ENCODE measurements at places on chromosomes 12 and 14.

GRCh38 chr14:74959596-74960180 lies 4.3 kb upstream of the PGF start:
- DNase-seq, result no peak

DNA sequence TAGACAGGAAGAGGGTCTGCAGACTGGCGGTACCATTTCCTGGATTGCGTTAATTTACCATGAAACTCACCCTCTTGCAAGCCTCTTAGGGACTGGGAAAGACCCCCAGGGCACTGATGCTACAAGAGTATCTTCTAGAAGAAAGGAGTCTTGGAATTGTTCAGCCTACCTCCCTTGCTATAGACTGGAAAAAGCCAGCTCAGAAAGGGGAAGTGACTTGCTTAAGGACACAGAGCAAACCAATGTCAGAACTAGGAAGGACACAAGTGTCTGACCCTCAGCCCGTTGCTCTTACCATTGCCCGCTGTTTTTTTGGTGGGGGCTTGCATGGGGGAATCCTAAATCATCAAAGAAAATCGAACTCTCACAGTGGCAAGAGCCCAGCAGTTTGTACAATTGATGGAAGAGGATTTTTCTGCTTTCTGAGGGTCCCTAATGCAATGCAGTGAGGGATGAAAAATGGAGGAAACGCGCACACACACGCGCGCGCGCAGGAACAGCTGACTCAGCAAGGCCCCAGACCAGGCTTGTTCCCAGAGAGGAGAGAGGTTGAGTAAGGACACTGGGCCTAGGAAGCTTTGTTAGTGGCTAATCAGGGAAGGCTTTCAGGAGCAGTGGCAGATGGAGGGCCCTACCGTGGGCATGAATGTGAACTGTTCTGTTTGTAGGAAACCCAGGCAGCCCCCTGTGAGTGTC lies 50.9 kb downstream of the RIN3 start:
- no peak for DNase-seq

DNA sequence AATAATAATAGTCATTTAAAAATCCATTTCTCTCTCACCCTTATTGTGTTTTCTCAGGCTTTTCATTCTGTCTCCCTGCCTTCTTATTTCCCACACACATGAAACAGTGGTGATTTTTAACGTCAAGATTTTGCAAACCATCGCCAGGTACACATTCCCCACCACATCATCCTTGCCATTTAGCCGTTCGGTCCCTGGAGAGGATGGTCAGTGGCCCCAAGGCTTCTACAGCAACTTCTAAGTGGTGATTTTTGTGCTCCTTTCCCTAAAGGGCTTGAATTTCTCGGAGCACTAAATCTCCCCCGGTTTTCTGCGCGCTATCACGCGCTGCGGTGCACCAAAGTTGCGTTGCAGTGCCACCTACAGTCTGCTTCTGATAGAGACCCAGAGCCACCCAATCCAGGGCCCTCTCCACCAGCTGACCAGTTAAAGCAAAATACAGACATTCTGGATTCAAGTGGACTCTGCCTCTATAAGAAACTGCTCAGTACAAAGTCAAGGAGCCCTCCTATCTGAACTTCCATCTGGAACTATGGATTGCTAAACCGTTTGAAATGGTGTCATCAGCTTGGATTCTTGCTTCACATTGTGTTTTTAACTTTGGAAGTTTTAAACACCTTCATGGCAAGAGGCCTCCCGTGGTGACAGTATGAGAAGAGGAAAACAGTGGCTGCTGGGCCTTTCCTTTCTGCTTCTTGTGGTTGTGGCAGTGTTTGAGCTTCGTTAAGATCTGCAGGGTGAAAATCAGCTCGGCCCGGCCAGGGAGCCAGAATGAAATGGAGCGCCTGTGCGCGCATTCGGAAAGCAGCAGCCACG lies 234.0 kb downstream of the SPTSSA start:
- peak; percentile 35 for DNase-seq

DNA sequence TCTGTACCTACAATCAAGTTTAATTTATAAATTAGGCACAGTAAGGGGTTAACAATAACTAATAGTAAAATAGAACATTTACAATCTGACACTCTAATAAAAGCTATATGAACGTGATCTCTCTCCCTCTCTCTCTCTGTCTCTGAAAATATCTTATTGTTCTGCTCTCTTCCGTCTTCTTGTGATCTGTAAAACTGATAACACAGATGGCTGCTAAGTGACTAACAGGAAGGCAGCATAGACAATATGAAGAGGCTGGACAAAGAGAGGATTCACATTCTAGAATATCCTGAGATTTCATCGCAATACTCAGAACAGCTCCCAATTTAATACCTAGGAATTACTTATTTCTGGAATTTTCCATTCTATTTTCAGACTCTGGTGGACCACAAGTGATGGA lies 827.2 kb downstream of the FLRT2 start:
- no peak for DNase-seq

GRCh38 chr14:89283327-89284060 lies 133.5 kb downstream of the FOXN3 start:
- DNase-seq, result no peak

DNA sequence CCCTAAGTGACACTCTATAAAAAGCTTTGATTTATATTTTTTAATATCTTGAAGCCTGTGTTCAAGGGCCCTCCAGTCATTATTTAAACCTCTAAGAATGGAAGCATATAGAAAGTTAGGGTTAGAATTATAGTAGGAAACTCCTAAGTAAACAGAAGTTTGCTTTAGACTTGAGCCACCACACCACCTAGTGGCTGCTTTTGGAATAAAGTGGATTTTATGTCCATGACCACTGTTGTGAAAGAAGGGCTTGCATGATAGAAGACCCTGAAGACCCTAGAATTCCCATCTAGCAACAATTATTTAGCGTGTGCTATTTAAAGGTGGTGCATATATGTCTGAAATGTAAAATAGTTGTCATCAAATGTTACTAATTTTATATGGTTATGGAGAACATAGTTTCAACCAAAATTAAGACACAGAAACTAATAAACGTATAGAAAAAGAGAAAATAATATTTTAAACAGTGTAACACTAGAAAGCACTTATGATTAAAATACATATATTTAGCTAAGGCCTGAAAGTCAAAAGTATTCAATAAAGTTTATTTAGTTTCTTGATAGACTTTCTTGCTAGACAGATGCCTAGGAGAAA lies 21.3 kb downstream of the LRRIQ1 start:
- DNase-seq, result no peak

GRCh38 chr14:104146651-104147345 lies 8.4 kb downstream of the KIF26A start:
- no peak for DNase-seq

- no peak for DNase-seq
These were observed 5.2 kb downstream of the ANO4 start for GRCh38 chr12:100799770-100800169.

- no peak for DNase-seq
These were observed 23.3 kb downstream of the PDZRN4 start for GRCh38 chr12:41211448-41211847.

- no peak for DNase-seq
These were observed 94.2 kb upstream of the FGD4 start for GRCh38 chr12:32305163-32305562.

- DNase-seq, result no peak
These were observed 2.6 kb downstream of the GPR162 start for GRCh38 chr12:6824085-6824775.

DNA sequence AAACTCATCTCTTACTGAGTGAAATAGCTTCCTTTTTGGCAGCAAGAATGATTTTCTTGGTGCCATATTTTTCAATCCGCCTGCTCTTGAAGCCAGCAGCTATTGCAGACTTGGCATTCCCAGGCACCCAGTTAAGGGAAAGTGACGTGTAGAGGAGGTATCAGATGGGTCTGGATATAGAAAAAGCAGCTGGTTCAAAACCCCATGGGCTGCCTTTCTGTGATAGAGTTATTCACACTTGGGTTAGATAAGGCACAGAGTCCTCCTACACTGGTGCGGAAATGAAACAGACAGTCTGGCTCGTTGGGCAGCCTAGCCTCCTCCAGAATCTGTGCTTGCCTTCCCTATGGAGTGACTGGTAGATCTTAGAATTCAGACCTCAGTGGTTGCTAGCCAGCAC lies 62.2 kb downstream of the PTPN11 start:
- DNase-seq, result no peak

- no peak for DNase-seq
These were observed 77.7 kb upstream of the SLC38A2 start for GRCh38 chr12:46450279-46450748.

- DNase-seq, result no peak
These were observed 58.7 kb downstream of the KTN1 start for GRCh38 chr14:55638665-55639064.

DNA sequence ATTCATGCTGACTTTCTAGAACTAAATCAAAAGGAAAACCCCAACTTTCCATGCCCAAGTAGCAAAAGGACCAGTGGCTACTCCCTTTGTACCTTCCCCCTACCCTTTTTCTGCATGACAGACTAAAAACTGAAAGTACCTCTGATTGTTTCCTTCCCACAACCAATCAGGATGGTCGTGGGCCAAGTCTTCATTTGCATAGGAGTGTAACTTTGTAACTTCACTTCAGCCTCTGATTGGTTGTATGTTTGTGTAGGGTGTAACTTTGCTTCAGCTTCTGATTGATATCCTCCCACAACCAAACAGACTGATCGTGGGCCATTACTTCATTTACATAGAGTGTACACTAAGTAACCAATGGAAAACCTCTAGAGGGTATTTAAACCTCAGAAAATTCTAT lies 96.5 kb downstream of the DENND5B start:
- no peak for DNase-seq

DNA sequence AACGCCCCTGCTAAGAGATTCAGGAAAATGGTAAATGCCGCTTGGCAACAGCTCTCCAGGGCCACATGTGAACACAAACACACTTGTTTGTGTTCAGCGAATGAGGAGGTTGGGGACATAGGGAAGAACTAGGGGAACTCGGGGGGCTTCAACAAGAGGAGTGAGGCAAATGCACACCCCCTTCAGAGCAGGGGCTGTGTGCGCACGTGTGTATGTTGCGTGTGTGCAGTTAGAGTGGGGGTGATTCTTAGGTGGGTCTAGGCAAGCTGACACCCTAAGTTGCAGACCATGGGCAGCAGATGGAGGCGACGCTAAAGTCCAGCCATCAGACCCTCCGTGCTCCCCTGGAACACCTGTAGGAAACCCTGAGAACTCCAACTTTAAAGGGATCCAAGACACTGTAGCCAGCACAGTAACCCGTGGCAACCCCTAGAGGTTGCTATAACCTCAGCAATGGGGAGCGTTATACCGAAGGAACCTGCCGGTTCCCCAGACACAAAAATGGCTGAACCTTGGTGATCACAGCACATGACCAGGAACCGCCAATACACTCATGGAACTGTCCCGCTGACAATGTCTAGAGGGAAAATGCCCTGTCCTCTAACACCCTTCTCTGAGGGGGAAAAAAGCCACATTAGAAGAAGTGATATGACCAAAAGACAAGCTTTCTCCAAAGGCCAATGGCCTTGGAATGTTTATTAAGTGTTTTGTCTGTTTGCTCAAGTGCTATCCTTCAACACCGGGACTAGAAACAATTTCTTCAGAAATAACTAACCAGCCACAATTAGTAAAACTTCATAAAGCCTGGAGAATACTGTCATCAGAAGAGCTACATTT lies 86.5 kb upstream of the CEP83 start:
- no peak for DNase-seq

- no peak for DNase-seq
These were observed 103.8 kb downstream of the ACSS3 start for GRCh38 chr12:81181691-81182090.

DNA sequence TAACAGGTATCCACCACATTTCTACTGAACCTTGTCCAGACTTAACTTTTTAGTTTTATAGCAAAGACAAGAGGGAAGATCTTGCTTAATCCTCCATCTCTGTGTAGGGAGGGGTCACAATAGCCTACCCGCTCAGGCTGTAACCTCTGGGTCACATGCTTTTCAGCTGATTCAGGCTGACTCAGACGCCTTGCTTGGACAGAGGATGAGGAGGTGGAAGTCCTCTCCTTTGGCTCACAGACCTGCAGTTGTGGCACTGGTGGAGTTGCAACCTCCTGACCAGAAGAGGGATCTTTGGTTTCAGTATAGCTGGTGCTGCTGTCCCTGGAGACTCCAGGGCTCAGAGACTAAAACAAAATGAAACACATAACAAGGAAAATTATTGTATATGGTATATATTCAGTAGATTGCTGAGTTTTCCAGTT lies 16.2 kb downstream of the ACIN1 start:
- no peak for DNase-seq

- DNase-seq, result no peak
These were observed 200.2 kb downstream of the PHLDA1 start for GRCh38 chr12:75831402-75831801.

DNA sequence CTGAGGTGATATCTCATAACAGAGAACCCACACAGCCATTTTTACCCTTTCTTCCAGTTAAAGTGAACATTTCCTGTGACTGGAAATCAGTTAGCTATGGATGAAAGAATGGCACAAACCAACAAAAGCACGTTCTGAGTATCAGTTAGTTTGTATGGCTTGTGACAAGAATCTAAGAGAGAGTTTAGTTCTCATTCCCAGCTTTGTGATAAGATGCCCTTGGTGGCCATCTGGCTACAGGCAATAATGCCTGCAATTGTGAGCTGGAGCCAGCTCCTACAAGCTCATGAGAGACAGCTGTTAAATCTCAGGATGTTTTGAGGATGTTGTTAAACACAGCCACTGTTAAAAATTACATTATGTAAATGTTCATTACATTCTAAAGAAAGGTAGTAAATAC lies 122.0 kb upstream of the FRMD6 start:
- no peak for DNase-seq

- no peak for DNase-seq
These were observed 94.7 kb upstream of the DDHD1 start for GRCh38 chr14:53247596-53248370.

DNA sequence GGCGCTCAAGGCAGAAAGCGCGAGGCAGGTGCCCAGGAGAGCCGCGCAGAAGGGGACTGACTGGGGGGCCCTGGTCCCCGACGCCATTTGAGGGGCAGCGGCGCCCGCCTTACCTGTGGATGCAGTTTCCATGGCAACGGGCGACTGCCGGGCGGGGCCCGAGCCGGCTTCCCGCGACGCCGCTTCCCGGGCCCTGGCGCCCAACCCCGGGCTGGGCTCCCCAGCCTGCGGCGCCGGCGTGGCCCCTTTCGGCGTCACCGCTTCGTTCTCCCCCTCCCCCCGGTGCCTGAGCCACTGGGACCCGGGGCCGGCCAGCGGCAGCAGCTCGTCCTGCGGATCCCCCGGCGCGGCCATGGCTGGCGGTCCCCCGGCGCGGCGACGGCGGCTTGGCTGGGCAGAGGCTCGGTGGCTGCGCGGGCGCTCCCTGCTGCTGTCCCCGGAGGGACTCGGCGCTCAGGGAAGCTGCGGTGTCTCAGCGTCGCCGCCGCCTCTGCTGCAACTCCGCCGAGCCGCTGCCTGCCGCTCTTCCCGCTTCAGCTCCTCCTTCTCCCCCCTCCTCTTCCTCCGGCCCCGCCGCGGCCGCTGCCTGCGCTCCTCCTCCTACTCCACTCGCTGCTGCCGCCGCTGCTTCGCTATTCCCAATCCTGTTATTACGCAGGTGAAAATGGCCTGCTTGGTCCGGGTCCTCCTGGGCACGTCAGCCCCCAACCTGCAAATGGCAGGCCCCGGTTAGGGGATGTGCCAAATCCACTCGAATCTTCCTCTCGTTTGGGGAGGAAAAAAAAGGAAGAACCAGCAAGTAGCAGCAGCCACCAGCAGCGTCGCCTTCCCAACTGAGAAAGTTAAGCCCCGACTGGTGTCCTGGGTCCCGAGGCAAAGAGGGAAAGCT lies at the start of gene RTN1:
RTN1 (minus strand) TSS at position 500 of the 889 bp plus-strand sequence; CDS start at position 354, 146 bp downstream.
- no peak for DNase-seq

- no peak for DNase-seq
These were observed 189.5 kb downstream of the KCNC2 start for GRCh38 chr12:75020068-75020557.
